ENCODE measurements at places on chromosomes 12 and 14.
A peak's percentile ranks its signal among the peaks of the same experiment; 100 is the strongest.

GRCh38 chr12:124568431-124569374, 1.3 kb upstream of the NCOR2 start:
- DNase-seq: no peak

DNA sequence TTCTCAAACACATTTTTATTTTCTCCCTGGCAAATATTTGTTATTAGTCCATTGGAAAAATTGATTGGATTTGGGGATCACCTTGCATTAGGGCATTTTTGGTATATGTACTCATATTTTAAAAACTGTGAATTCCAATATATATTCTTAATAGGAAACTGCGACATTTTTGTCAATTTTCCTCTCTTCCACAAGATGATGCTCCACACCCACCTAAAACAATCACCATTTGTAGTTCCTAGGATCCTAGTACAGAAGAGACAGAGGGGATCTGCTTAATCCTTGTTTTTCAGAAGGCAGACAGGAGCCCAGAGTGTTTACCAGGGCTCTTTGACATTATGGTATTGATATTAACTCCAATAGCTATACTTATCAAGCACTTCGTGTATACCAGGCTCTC, 22.8 kb upstream of the OASL start:
- no peak for DNase-seq

DNA sequence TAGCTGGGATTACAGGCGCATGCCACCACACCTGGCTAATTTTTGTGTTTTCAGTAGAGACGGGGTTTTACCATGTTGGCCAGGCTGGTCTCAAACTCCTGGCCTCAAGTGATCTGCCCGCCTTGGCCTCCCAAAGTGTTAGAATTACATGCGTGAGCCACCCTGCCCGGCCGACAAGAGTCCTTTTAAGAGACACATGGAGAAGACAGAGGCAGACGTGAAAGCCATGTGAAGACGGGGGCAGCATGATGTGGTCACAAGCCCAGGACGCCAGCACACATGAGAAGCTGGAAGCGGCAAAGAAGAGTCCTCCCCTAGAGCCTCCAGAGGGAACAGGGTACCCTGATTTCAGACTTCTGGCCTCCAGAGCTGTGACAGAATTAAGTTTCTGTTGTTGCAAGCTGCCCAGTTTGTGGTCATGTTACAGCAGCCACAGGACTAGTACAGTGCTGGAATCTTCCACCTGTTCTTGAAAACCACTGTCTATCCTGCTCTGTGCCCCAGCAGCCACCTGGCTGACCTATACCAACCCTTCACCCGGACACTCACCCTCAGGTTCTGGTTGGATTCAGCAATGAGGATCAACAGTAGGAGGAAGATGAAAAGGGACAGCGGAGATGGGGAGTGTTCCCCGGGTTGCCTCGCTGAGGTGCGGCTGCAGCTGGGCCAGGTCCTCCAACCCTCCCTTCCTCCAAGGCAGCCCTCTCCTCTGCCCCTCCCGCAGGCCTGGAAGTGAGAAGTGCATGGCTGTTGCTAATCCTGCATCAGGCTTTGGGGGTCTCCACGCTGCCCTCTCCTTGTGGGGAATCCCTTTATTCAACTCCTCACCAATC, 16.9 kb downstream of the VPS37B start:
- DNase-seq: no peak

DNA sequence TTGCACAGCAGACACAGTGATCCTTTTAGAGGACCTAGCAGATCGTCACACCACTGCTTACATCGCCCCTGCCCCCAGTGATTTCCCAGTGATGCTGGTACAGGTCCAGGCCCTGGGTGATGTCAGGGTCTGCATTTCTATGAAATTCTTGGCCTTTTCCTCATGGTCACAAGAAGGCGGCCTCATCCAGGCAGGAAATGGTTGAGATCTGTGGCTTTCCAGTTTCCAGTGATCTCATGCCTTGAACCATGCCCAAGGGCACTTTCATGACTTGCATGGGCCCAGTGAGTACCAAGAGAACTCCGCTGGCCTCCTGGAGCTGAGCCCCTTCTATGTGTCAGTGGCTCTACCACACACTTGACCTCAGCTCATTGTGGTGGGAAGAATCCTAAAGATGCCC, 41.9 kb upstream of the BDKRB2 start:
- DNase-seq: no peak

DNA sequence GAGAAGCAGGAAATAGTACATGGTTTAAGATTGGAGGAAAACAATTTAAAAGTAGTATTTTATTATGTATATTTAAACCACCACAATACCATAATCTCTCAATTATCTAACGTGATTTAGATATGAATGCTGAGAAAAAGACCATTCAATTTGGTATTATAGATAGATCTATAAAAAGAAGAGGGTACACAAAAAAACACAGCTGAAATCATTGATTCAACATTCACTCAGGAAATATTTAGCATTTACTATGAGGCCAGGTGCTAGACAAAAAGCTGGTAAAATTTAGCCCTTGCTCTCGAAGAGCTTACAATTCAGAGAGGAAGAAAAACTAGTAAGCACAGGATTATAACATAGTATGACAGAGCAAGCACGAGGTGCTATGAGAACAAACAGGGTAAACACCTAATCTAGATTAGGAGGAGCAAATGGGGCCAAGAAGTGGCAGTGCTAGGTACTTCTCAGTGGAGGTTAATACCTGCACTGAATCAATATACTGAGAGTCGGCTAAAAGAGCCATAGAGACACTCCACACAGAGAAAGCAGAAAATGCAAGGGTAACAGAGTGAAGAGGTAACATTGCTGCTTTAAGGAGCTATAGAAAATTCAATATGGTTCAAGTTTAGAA, 27.6 kb downstream of the TRIP11 start:
- DNase-seq: no peak

DNA sequence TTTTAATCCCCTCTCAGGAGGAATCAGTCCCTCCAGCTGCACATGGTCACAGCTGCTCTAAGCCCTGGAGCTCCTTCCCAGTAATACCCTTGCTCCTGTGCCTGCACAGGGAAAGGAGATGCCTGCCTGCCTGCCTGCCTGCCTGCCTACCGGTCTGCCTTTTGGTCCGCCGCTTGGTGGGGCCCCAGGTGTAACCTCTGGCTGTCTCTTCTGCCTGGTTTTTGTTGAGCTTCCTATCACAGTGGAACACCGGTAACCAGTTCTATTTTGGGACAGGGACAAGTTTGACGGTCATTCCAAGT, 99.8 kb downstream of the DAD1 start:
- DNase-seq: no peak

- peak; percentile 61 for DNase-seq
Observed at GRCh38 chr12:54658306-54659264, 10.4 kb upstream of the DCD start.

DNA sequence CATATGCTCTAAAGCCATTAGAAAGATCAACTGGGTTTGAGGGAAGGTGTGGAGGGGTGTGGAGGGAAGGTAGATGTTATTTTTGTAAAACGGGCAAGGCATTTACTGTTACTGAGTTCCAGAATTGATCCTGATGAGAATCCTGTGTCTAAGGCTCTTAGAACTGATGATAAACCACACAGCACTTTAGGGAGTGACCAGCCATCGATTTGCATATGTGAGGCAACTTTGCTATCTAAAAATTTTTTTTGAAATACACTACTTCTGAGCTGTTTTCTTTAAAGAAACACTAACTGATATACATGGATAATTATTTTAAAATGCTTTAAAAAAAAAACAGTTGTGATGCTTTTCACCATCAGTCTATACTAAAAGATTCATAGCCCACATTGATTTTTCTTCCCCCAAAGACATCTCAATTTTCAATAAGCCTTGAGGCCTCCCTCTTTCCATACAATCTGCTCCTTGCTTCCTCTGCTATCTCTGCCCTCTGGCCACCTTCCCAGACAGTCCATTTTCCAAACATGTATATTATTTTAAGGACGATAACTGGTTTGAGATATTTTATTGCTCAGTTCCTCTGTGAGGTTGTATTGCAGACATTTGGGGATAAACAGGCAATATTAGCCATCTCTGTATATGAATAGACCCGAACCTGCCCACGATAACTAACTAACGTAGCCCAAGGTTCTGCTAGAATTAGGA, 265.9 kb downstream of the EFCAB11 start:
- DNase-seq: no peak

GRCh38 chr14:61492474-61492873, 171.1 kb downstream of the PRKCH start:
- no peak for DNase-seq

DNA sequence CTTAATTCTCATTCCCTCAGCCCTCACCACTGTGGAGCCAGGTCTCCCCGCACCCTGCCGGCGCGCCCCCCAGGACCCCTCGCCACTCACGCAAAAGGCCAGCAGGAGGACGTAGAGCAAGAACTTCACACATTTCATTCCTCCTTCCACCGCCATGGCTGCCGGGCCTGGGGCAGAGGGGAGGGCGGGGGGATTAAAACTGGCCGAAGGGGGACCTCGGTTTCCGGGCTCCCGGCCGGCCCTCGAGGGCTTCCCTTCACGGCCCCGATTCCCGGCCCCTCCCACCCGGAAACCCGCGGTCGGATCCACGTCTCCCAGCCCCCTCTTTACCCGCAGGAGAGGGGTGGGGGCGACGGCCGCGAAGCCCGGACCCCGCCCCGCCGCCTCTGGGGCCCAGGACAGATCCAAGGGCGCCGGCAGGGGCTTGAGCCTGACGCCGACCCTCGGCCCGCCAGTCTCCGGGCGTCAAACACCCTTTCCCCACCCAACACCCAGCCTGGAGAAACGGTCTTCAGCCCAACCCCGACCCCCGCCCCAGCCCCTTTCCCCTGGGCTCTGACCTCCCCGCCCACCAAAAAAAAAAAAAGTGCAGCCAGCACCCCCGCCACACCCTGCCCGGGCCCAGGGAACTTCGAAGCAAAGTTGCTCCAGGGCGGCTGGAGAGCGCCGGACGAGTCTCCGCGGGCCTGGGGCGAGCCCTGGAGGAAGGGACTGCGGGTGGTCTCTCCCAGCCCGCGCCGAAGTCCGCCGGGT, 447 bp downstream of the CD63 start:
- peak; percentile 81 for DNase-seq

GRCh38 chr12:58364389-58365086, 423.2 kb downstream of the ATP23 start:
- DNase-seq: no peak

GRCh38 chr12:2288001-2288400, 235.2 kb downstream of the CACNA1C start:
- DNase-seq: no peak

DNA sequence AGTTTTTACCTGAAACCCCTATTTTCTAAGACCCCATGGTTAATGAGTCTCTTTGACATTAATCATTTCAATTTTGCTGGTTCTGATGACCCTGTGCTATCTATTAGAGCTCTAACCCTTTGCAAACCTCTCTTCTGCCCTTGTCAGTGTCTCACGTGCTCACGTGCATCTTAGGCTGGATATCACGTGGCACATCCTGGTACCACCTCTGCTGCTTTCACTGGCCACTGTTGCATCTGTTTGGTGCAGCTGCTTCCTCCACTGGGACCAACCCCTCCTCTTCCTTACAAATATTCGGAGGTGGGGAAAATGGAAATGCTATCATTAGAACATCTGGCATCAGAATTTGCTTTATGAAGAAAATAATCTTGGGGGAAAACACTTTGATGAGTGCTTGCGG, 119.6 kb downstream of the CRADD start:
- DNase-seq: no peak

DNA sequence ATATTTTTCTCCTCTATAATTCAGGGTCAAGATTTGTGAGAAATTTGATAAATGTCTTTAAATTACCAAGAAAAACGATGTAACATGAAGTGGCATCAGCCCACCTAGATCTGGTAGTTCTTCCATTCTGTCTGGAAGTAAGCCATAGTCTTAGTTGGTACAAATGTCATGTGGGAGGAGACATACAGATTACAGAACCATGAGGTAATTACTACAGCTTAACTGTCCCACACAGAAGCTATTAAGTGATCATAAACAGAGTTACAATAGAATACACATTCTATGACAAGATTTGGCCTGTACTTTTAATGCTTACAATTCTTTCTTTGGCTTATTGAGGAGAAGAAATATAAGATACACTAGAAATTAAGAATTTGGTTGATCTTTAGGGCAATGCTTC, 13.7 kb upstream of the SIX1 start:
- no peak for DNase-seq

DNA sequence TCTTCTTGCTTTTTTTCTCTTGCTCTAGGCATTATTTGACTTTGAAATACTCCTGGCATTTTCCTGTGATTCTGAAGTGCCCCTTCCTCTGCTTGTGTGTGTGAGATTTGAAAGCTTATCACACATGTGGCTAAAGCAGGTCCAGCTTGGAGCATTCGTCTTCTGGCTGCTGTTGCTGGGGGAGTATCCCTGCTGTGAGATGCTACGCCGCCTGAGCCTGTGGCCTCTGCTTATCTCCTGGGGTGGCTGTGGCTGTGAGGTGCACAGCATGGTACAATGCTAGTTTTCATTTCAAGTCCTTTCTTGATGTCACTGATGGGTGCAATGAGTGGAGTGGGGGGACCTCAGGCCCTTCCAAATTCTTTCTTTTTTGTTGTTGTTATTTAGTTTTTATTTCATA, 371.8 kb downstream of the ZFP36L1 start:
- DNase-seq: no peak

- no peak for DNase-seq
Observed at GRCh38 chr12:62103748-62104147, 156.5 kb upstream of the USP15 start.

GRCh38 chr12:3363608-3364007, 127.4 kb upstream of the PRMT8 start:
- DNase-seq: no peak

GRCh38 chr12:6620137-6620884, 13.1 kb upstream of the CHD4 start:
- no peak for DNase-seq

DNA sequence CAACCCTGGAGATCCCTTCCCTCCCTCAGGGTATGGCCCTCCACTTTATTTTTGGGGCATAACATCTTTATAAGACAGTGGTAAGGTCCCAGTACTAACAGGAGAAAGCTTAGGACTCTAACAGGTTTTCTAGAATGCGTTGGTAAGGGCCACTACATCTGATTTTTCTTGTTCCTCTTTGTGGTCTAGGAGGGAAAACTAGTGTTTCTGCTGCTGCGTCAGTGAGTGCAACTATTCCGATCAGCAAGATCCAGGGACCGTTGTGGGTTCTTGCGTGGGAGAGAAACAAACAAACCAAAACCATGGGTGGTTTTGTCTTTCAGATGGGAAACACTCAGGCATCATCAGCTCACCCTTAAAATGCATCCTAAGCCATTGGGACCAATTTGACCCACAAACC, 123.6 kb upstream of the SLC16A7 start:
- DNase-seq: no peak

- no peak for DNase-seq
Observed at GRCh38 chr14:71582705-71583104, 349.5 kb upstream of the RGS6 start.

DNA sequence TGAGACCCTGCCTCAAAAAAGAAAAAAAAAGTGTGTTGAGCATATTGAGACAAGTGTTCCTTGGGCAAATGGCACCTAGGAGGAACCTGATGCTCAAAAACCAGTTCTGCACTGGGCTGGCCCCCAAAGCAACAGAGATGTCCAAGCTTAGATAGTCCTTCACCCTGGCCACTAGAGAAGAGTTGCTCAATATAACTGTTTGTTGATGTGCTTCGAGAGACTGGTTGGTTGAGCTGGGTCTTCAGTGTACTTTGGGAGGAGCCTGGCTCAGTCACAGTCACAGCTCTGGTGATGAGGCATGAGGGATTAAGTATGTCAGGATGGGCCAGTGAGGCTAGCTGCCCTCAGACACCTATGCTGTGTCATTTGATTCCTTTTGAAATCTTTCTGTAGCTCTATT, 38.0 kb downstream of the SLC2A14 start:
- no peak for DNase-seq

Measured in NCI-H774 (cell line).